NCI-H2171 treated with DMSO at 0.1 percent for 48 hours (cell line): ENCODE measurements at places on chromosomes 13 and 19.

GRCh38 chr13:109883181-109884180 is 97.1 kb upstream of the IRS2 start:
- DNase-seq, result no peak

- DNase-seq, result no peak
Measured at GRCh38 chr19:52094526-52095130, 937 bp downstream of the ZNF841 start.

GRCh38 chr13:66559093-66559492 is 671.0 kb downstream of the PCDH9 start:
- DNase-seq, result no peak

- no peak for DNase-seq
Measured at GRCh38 chr19:3456925-3457527, 23.3 kb downstream of the SMIM24 start.

GRCh38 chr13:42260903-42261654 is 10.9 kb upstream of the AKAP11 start:
- DNase-seq, result no peak

DNA sequence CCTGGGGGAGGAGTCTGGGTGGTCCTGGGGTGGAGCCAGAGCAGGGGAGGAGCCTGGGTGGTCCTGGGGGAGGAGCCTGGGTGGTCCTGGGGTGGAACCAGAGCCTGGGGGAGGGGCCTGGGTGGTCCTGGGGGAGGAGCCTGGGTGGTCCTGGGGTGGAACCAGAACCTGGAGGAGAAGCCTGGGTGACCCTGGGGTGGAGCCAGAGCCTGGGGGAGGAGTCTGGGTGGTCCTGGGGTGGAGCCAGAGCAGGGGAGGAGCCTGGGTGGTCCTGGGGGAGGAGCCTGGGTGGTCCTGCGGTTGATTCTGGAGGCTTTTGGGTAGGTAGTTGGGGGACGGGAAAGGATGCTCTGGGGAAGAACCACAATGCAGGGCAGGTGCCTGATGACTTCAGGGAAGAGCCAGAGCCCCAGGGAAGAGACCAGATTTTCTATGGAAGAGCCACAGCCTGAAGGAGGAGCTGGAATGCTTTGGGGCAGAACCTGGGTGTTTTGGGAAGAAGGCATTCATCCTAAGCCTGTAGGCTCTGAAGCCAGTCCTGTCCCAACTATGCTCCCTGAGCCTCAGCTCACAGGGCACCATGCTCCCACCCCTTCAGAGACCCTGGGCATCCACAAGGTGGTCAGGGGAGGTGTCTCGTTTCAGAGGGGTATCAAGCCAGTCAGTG is 15.0 kb downstream of the MRPS12 start:
- DNase-seq, result no peak

- peak; percentile 14 for DNase-seq
Measured at GRCh38 chr13:27118428-27119054, 53.1 kb downstream of the USP12 start.

DNA sequence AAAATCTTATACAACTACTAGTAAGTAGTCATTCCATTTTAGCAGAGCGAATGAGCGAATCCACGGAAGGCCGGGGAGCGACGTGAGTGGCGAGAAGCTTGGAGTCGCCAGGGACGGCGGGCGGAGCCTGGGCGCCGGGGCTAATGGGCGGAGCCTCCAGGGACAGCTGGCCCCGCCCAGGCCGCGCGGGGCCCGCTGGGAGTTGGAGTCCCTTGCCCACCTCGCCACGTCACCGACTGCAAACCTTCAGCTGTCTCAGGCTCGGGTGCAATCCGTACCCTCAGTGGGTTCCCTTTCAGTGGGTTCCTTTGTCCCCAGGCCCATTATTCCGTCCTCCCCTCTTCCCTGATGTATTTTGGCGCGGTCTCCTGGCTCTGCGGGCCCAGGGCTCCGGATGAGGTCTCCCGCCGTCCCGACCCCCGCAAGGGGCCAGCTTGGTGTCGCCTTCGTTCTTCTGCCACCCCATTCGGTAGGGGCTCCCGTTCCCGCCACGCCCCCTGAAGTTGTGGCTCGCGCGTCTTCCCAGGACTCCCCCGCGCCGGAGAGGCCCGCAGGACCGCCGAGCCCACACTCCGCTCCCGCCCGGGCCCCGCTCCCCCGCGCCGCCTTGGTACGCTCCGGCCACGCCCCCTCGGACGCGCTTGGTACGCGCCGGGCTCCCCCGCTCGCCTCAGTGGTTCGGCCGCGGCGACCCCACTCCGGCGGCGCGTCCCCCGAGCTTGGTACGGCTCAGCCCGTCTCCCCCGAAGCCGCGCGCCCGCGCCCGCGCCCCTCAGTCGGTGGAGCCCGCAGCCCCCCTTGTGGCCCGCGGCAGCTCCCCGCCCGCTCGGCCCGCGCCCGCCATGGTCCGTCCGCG is at the start of gene PTOV1:
TSS of gene PTOV1 (plus strand) at position 673 of the 856 bp plus-strand sequence.
- DNase-seq, result peak; percentile 97

DNA sequence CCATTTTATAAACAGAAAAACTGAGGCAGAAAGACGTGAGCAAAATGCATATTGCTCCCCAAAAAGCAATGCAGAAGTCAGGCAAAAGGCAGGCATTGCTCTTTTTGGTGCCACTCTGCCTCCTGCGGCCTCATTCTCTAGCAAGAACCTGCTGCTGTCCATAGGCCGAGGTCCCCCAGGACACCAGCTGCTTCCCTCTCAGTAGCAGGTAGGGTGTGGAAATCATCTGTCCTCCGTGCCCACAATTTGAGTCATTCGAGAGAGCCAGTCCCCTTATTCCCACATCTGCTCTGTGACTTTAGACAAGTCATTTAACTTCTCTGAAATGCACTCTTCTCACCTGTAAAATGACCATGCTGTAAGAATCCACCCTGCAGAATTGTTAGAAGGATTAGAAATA is 50.0 kb downstream of the TNFRSF19 start:
- DNase-seq, result no peak

GRCh38 chr19:19261350-19262189 is 11.5 kb downstream of the TM6SF2 start:
- no peak for DNase-seq

DNA sequence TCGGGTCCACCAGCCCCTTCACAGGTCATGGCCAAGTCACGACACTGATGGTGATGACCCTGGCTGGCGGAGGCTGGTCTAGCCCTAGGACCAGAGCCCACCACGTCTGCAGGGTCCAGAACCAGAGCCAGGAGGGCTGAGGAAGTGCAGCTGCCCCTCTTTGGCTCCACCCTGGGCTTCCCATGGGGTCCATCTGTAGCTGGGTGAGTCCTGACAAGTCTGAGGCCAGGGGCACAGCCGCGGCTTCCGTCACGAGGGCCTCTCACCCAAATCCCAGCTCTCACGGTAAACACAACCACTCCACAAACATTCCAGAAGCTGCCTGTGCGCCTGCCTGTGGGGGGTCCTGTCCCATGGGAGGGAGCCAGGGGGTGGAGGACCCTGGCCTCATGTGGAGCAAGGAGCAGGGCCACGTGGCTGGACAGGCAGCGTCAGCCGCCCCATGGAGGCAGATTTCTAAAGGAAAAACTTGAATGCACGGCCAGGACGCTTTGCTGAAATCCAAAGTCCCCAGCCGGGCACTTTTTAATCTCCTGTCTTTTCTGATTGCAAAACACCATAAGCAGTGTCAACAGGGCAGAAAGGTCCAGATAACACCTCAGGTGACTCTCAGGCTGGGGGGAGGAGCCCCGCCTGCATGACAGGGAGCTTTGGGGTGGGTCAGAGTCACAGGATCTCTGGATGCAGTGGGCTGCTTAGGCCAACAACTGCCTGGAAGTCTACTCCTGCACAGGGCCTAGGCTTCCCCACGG is 29.9 kb downstream of the CEBPG start:
- no peak for DNase-seq
